A172 (cell line): ENCODE measurements at places on chromosomes 1 and 21. TPM values are rescaled to one million over a fixed set of nuclear protein-coding genes. Genes with fewer than 3 reads are reported as not detected.

KRTAP21-2 gene
- total RNA-seq: not detected in 2 replicates

DNA sequence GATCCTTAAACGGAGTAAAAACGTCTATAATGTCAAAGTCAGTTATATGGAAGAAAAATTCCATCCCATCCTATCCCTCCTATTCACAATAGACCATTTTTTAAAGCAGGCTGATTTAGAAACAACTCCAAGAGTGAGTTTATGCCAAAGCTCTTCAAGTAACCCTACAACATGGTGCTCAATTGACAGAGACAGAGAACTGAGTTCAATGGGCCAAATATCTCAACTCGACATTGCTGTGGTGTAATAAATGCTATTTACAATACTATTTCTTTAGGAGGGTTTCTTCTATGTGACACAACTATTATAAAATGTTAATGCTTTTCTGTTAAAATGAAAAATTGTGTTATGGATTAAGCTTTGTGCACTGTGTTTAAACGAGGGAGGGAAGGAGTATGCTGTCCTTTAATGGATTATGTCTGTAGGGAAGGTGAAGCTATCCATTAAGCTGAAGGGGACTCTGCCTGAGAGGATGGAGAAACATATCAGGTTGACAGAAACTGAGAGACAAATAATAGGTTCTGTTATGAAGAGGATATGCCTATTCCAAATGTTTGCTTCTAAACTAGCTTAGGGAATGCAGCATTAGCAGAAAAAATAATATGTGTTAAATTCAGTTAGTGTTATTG lies 362.5 kb upstream of the CHRM3 start:
- DNase-seq: no peak

DNA sequence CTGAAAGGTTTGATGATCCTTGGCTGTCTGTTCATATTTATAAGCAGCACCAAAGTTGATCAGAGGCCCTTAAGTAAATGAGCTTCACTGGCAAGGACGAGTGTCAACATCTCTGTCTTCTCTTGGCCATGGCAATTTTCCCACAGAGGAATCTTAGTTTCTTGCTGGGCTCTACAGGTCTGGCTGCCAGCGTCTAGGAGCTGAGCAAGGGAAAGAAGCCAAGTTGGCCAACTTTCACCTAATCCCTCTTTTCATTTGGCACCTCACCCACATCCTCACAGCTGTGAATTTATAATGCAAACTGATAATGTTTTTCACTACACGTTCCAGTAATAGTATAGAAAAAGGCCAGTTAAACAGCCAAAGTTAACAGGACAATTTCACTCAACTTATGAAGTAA lies 99.0 kb upstream of the LBR start:
- no peak for DNase-seq

DNA sequence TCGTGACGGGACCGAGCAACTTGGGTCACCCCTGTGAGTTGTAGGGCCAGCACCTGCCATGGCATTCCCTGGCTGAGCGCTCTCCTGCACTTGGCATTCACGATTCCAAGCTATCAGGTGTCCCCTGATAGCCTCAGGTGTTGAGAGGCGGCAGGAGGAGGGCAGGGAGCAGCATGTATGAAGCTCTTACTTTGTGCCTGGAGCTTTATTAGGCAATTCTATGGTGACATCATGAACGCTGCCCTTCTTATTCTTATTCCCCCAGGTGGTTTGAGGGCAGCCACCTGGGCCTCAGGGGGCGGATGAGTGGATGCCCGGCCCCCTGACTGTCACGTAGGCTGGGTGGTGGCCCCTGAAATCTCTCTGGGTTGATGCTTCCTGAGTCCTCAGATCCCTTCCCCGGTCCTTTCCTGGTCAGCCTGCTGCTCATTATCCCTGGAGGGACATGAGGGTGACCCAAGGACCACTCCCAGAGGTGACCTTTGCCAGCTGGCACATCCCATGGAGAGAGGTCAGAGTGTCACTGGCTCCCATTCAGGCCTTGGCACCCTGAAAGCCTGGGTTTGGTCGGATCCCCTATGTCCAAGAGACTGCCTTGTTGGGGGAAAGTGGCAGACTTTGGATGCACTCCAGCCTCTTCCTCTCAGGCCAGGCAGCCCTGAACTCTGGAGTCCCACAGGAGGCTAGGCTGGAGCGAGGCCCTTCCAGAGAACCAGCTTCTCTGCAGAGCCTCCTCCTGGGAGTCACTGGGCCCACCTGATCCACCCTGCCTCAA lies 51.9 kb downstream of the SPSB1 start:
- DNase-seq: no peak

GRCh38 chr1:12184008-12184681 lies 17.4 kb downstream of the TNFRSF1B start:
- DNase-seq: no peak

GRCh38 chr1:54834007-54834541 lies 33.0 kb upstream of the TTC22 start:
- DNase-seq: no peak
